Left hindlimb (tissue), 1 donor: ENCODE measurements at places on chromosomes 7 and 10.

- DNase-seq: no peak
Measured at GRCh38 chr10:28922861-28923260, 245.5 kb downstream of the BAMBI start.

- no peak for DNase-seq
Measured at GRCh38 chr10:93160829-93161228, 87.1 kb downstream of the CYP26A1 start.

- no peak for DNase-seq
Measured at GRCh38 chr10:61961278-61961677, 59.8 kb downstream of the ARID5B start.

GRCh38 chr7:105975770-105976417 lies 12.8 kb downstream of the CDHR3 start:
- no peak for DNase-seq

DNA sequence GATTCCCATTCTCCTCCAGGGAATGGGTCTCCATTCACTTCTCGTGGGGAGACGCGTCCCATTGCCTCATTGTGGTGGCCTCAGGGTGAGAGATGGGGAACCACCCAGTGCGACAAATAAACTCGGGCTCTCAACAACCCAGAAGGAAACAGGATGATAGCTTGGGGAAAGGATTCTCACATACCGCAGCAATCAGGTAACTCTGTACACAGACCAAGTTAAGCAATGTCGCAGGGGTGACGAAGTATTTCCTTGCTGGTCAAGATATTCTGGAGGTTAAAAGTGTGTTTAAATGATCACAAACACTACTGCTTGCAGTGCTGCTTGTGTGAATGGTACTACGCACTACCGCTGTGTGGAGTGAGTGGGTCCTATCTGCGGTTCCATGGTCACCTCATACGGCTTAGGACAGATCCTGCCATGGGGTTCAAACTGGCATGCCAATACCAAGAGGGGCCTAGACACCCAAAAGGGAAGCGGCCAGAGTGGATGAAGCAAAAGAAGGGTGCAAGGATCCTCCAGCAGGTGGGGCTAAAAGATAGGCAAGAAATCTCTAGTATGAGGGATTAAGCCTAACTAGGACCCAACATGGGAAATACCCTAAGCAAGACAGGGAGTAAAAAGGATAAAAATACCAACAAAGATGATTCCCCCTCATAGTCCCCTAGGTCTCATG lies 143.8 kb upstream of the TMEM106B start:
- peak; percentile 29 for DNase-seq

GRCh38 chr7:30321882-30322192 lies 37.4 kb downstream of the ZNRF2 start:
- DNase-seq: no peak

GRCh38 chr10:25896421-25896820 lies 37.6 kb upstream of the MYO3A start:
- no peak for DNase-seq

GRCh38 chr7:4797858-4798705 lies 22.7 kb downstream of the AP5Z1 start:
- no peak for DNase-seq

- no peak for DNase-seq
Measured at GRCh38 chr7:50369143-50370026, 64.9 kb downstream of the IKZF1 start.

DNA sequence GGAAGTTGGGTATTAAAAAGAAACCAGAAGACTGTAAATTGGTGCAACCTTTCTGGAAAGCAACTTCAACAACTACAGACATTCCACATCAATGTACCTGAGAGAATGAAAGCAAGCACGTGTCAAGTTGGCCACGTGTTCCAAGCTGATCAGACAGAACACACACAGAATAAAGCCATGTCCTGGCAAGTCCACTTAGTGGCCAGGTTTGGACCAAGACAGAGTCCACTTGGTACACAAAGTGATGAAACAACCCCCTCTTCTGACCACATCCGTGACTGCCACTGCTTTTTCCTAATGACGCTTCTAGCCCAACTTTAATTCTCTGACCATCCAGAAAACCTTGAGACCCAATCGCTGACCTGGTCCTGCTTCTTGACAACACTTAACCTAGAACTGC lies 109.4 kb downstream of the ABLIM1 start:
- DNase-seq: no peak

DNA sequence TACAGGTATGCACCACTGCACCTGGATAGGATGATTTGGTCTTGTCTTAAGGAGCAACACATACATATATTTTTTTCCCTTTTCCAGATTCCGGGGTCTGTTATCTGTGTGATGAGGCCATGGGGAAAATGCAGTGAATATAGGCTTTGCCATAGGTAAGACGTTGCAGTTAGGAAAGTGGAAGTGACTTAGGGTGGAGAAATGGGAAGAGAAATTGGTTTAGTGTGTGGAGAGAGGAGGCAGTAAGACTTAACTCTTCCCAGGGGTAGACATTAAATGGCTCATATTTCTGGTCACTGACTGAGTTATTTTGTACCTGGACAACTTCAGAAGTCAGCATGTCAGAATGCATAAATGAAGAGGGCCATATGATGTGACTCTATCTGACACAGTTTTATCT lies 66.7 kb downstream of the PFKFB3 start:
- no peak for DNase-seq

- DNase-seq: no peak
Measured at GRCh38 chr10:88840881-88841280, 10.8 kb downstream of the ANKRD22 start.

DNA sequence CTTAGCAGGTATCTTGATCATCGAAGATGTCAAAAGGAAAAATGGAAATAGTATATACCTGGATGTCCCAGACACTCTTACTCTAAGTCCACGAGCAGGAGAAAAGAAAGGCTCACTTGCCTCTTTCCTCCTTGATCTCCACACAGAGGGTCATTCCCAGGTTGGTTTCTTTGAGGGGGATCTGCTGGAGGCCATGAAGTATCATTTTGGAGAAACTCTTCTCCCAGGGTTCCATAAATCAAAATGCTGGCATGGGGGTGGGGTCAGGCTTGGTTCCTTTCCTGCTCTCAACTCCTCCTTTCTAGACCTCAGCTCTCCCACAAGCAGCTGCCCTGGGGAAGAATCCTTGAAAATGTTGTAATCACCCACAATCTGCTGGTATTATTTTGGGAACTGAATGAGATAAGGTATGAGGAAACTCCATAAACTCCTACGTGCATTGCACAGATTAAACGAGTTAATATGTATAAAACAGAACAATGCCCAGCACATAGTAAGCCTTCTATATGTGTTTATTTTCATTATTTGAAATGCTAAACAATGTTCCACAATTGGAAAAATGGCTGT lies 54.4 kb downstream of the PRKCQ start:
- no peak for DNase-seq

DNA sequence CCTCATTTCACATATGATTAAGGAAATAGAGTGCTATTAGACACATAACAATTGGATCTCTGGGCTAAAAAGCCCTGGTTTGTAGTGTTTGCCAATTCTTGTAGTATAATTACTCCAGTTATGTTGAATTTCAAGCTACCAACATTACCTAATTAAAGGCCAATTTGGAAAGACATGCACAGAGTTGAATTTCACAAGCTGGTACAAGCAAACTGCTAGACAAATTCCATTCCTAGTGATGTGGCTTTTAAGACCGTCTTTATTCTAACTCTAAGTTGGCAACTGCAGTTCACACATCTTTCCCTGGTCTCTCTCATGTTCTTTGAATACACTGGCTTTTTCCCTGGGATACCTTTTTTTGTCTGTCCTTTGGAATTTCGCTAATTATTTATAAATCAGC lies 384.1 kb upstream of the CNTNAP2 start:
- DNase-seq: no peak

GRCh38 chr7:127822822-127823508 lies 171.0 kb downstream of the SND1 start:
- DNase-seq: no peak

- no peak for DNase-seq
Measured at GRCh38 chr7:11461946-11462345, 370.1 kb downstream of the THSD7A start.

- no peak for DNase-seq
Measured at GRCh38 chr7:103148131-103148993, 537 bp downstream of the NAPEPLD start.

GRCh38 chr7:35553519-35553918 lies 141.4 kb downstream of the HERPUD2 start:
- no peak for DNase-seq

GRCh38 chr10:71216363-71216695 lies 4.0 kb downstream of the UNC5B start:
- DNase-seq: no peak

GRCh38 chr10:119625570-119626280 lies 25.5 kb upstream of the BAG3 start:
- no peak for DNase-seq

GRCh38 chr7:147308539-147308938 lies 1191.9 kb downstream of the CNTNAP2 start:
- DNase-seq: no peak

- no peak for DNase-seq
Measured at GRCh38 chr10:86650151-86650550, 4.2 kb upstream of the OPN4 start.

GRCh38 chr7:116447436-116447835 lies 52.1 kb upstream of the CAV2 start:
- DNase-seq: no peak

DNA sequence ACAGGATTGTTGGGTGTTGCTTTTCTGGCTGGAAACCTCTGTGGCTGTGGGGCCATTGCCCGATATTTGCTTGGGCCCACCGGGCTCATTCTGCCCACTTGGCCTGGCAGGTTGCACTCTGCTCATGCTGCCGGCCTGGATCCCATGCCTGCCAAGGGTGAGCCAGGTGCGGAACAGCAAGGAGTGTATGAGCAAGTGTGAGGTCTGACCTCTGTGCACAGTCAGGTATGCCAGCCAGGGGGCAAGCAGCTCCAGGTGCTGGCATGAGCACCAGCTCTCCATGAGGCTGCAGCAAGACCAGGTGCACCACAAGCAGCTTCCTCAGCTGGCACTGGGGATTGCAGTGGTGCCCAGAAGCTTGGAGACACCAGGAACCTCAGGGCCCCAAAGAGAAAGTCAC lies 65.4 kb upstream of the KIF5B start:
- no peak for DNase-seq

GRCh38 chr10:97570146-97570788 lies 2.3 kb upstream of the ANKRD2 start:
- DNase-seq: no peak

- no peak for DNase-seq
Measured at GRCh38 chr7:136050462-136050847, 73.3 kb upstream of the MTPN start.

DNA sequence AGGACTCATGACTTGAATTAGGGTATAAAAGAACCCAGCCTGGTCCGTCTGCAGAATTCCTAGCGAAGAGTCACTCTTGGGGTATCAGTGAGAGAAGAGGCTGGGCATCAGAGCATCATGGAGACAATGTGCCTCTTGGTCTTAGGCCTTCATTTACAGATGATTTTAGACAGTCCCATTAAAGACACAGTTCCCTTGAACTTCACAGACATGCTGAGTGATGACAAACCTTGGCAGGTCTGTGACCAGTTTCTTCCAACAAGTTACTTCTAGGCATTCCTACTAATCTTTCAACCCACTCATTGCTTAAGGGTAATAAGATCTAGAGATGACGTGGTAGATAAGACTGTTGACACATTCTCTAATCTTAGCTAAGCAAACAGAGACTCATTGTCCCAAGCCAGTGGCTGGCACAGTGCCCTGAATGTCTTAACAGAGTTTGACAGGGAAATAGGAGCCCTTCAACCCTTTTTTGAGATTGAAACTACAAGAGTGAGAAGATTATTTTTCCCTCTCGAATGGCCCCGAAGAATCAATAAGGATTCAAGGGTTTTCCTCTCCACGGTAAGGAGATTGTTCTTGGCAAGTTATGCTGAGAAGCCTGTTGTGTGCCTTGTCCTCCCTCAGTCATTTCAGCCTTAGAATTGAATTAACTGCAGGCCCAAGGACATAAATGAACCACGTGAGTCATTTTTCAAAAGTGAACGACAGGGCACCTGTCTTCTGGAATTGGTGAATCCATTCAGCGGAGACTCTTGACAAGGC lies 281.1 kb downstream of the CCDC3 start:
- no peak for DNase-seq

- no peak for DNase-seq
Measured at GRCh38 chr7:69399401-69399800, 198.9 kb upstream of the AUTS2 start.

- peak; percentile 75 for DNase-seq
Measured at GRCh38 chr7:151007469-151007898, 16.7 kb downstream of the NOS3 start.
